NCI-H2107 (cell line): ENCODE measurements at places on chromosomes 5 and 9.

DNA sequence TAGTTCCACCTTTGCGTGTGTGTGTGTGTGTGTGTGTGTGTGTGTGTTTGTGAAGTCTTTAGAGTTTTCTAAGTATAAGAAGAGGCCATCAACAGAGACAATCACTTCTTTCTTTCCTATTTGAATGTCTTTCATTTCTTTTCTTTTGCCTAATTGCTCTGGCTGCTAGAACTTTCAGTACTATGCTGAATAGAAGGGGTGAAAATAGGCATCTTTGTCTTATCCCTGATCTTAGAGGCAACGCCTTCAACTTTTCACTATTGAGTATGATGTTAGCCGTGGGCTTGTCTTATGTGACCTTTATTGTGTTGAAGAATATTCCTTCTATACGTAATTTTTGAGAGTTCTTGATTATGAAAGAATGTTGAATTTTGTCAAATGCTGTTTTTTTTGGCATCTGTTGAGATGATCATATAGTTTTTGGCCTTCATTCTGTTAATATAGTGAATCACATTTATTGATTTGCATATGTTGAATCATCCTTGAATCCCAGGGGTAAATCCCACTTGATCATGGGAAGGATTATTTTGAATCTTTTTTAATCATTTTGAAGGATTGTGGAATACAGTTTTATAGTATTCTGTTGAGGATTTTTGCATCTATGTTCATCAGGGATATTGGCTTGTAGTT is 134.8 kb upstream of the CD180 start:
- no peak for DNase-seq

DNA sequence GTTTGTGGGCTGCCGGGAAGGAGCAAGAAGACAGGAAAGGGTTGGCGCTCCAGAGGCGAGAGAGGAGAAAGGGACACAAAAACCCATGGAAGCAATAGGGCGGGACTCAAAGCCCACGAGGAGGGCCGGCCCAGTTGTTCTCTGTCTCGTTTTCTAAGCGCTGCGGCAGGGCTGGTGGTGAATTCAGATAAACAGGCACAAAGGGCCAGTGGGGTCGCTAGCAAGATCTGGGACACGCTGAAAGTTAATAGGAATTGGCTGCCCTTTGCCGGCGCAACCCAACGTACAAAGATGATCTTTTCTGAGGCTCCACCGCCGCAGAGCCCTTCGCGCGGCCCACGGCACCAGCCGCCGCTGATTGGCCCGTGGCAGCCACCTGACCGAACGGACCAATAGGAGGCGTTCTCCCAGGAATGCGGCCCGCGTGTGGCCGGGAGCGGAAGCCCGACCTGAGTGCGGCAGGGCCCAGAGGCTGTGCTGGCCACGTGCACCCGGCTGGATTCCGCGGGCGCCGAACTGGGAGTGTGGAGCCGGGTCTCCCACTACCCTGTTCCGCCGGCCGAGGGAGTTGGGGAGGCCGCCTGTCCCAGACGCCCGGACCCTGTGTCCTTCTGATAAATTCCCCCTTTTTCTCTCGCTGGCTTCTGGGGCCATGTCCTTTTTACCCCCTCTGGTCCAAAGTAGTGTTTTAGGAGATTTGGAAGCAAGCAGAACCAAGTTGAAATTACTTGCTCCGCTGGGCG is 16.8 kb upstream of the NSD1 start:
- no peak for DNase-seq

GRCh38 chr5:142883025-142883424 is 112.8 kb downstream of the ARHGAP26 start:
- DNase-seq: no peak

GRCh38 chr5:54704825-54705224 is 187.3 kb downstream of the SNX18 start:
- DNase-seq: no peak

- DNase-seq: no peak
These were observed 173.8 kb upstream of the OTULINL start for GRCh38 chr5:14407746-14408175.

DNA sequence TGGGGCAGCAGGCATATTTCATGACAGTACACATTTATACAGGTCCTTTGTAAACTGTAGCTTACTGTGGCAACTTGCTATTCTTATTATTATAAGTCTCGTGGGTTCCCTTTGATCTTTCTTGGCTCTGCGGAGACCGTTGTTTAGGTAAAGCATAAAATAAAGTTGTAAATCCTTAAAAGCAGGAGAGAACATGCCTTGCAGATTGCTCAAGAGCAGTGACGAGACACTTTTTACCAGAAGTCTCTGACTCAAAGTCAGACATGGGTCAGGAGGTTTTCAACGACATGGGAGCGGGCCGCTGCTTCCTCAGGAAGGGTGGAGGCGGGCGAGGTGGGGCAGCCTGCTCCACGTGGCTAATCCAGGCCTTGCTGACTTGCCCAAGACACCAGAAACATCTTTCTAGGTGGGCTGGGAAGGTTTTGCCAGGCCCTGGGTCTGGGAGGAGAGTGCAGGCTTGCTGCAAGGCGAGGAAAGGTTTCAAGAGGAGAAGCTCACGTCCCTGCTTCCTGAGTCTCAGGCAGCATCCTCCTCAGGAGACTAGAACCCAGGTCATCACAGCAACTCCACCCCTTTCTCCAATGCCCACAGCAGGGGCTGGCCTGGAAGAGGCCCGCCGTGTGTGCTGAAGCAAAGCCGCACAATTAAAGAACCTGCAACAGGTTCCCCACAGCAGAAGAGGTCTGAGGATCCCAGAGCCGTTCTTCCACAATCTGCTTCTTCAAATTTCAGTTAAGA is 6.5 kb downstream of the TBC1D2 start:
- no peak for DNase-seq

DNA sequence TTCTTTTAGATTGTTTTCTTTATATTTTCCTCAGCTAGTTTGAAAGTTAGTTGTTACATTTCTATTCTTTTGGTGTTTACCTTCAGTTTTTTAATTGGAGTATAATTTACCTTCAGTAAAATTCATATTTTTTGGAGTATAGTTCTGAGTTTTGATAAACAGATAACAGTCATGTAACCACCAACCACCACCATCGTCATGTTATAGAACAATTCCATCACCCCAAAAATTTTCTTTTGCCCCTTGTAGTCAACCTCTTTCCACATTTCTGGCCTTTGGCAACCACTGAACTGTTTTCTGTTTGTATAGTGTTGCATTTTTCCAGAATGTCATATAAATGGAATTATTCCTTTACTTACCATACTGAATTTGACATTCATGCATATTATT is 6.8 kb downstream of the RMI1 start:
- no peak for DNase-seq

GRCh38 chr5:133924221-133924920 is 44.1 kb downstream of the C5orf15 start:
- no peak for DNase-seq

DNA sequence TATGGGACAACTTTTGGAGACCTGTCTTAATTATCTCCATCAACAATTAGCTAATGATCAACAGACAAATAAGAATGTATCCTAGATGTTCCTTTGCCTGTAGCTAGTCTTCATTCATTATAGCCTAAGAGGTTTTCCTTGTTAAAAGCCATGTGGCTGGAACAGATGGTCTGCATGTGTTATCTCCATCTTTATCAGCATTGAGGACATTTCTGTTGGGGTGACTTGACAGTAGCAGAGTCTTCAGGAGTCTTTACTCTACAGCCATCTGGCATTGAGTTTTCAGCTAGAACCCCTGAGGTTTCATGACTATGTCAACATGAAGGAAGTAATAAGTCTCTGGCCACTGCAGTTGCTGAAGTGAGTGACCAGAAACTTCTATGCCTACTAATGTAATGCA is 106.6 kb upstream of the TLE4 start:
- no peak for DNase-seq

- DNase-seq: no peak
These were observed 30.2 kb upstream of the SMC5 start for GRCh38 chr9:70228611-70229010.

DNA sequence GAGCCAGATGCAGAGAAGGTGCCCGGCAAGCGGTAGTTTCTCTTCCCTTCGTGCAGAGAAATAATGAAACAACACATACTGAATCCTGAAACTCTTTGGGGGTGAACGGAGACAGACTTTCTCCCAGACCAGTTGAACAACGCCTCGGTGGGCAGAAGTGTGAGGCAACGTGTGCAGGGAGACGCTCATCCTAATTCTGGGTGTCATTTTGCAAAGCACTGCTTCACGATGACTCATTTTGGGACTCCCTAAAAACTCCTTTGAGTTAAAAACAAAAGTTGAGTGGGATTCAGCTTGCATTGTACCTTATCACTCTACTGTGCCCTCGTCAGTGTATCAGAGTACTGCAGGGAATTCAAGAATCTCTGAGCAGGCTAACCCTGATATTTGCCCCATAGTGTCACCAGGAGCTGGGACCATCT is 3.5 kb upstream of the NEK6 start:
- no peak for DNase-seq
